T-helper 17 cell (primary cell): ENCODE measurements at places on chromosomes 2 and 18. TPM values are rescaled to one million over a fixed set of nuclear protein-coding genes. Genes with fewer than 3 reads are reported as not detected.

DNA sequence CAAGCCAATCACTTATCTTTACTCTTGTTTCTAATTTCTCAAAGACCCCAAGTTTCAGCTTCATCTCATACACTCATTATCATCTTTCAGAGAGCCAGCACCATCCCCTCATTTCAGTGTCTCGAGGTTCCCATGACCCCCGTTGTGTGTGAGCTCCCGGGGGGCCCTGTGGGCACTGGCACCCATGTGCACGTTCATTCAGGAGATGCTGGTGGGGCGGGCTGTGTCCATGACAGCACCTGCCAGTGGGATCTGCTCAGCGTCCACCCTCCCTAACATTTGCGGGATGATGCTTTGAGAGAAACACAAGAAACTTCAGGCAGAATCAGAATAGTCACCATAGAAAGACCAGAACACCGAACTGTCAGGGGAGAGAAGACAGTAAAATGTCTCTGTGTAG lies 120.5 kb downstream of the MBP start:
- no peaks in the 10 kb centered on the region for H3K27me3 ChIP-seq
- H3K4me1 ChIP-seq = peaks cover 26% of the 10 kb centered on the region
- H3K4me3 ChIP-seq = no peak overlapping the region
- H3K27ac ChIP-seq = peak overlapping the region; percentile 21

- no peaks in the 10 kb centered on the region for H3K36me3 ChIP-seq
- H3K27me3 ChIP-seq = no peaks in the 10 kb centered on the region
- H3K4me3 ChIP-seq = no peak overlapping the region
- no peak overlapping the region for H3K27ac ChIP-seq
- no peak for DNase-seq
Measured at GRCh38 chr18:4267641-4268040, 187.5 kb downstream of the DLGAP1 start.

- H3K4me3 ChIP-seq = peak overlapping the region; percentile 82
- H3K27ac ChIP-seq = peak overlapping the region; percentile 99
- no peak for DNase-seq
- H3K4me1 ChIP-seq = peaks cover 78% of the 10 kb centered on the region
Measured at GRCh38 chr2:233082931-233083755, 23.0 kb downstream of the INPP5D start.

GRCh38 chr2:215631696-215632095 lies 195.8 kb upstream of the FN1 start:
- H3K36me3 ChIP-seq = no peaks in the 10 kb centered on the region
- no peaks in the 10 kb centered on the region for H3K27me3 ChIP-seq
- no peaks in the 10 kb centered on the region for H3K4me1 ChIP-seq
- no peak overlapping the region for H3K4me3 ChIP-seq
- no peak overlapping the region for H3K27ac ChIP-seq

- H3K4me3 ChIP-seq = peak overlapping the region; percentile 15
- peaks cover 4% of the 10 kb centered on the region for H3K36me3 ChIP-seq
- DNase-seq = no peak
- peaks cover 3% of the 10 kb centered on the region for H3K4me1 ChIP-seq
- H3K27me3 ChIP-seq = peaks cover 69% of the 10 kb centered on the region
Measured at GRCh38 chr2:176118601-176119339, 2.2 kb downstream of the HOXD10 start.

GRCh38 chr2:100747551-100747950 lies 72.4 kb upstream of the NPAS2 start:
- H3K27me3 ChIP-seq = peaks cover 23% of the 10 kb centered on the region
- H3K4me3 ChIP-seq = no peak overlapping the region
- H3K36me3 ChIP-seq = peaks cover 2% of the 10 kb centered on the region
- no peak overlapping the region for H3K27ac ChIP-seq
- peaks cover 8% of the 10 kb centered on the region for H3K4me1 ChIP-seq
- no peak for DNase-seq

DNA sequence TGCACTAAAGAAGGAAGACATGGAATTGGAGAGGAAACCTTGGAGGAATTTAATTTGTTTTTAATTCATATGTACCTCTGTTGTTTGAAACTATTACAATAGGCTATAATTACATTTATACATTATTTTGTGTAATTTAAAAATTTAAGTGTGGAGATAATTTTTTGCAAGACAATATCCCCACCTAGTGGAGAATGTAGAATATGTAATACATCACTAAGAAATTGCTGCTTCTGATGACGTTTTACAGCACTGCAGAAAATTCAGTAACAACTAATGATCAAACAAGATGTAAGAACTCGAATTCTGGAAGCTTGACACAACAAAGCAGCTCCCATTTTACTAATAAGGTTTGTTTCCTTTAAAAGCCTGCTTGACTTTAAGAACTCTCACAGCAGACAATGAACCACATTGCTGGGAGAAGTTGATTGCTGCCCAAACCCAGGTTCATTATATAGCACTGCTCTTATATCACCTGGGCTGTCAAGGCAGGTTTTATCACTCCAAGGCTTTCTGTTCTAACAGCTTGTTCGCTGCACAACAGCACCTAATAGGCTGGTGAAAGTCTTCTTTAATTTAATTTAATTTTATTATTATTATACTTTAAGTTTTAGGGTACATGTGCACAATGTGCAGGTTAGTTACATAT lies 53.4 kb downstream of the THADA start:
- no peaks in the 10 kb centered on the region for H3K36me3 ChIP-seq
- H3K4me1 ChIP-seq = peaks cover 7% of the 10 kb centered on the region
- DNase-seq = no peak
- no peak overlapping the region for H3K4me3 ChIP-seq

GRCh38 chr18:8793445-8794155 lies 88.2 kb downstream of the MTCL1 start:
- no peak overlapping the region for H3K27ac ChIP-seq
- no peaks in the 10 kb centered on the region for H3K36me3 ChIP-seq
- DNase-seq = no peak
- peaks cover 6% of the 10 kb centered on the region for H3K4me1 ChIP-seq
- H3K27me3 ChIP-seq = peaks cover 43% of the 10 kb centered on the region

Gene ABCG8
- not detected for total RNA-seq

Gene LIMS3
- not detected for total RNA-seq

Gene PTGR3
- 25.1 TPM for total RNA-seq

DNA sequence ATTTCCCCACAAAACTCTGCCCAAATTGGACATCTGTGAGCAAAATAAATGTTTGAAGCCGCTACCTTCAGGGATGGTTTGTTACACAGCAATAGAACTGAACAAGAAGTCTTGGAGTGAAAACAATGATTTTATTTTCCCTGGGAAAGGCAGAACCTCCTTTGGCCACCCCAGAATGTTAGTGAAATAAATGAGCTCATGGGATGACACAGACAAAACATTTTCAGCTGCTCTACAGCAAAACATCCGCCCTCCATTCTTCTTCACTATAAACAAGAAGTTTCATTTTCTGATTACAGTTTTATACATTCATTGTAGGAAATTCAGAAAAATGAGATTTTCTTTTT lies 4.3 kb upstream of the EFHD1 start:
- no peaks in the 10 kb centered on the region for H3K36me3 ChIP-seq
- peaks cover 5% of the 10 kb centered on the region for H3K4me1 ChIP-seq
- no peak overlapping the region for H3K27ac ChIP-seq
- DNase-seq = no peak

DNA sequence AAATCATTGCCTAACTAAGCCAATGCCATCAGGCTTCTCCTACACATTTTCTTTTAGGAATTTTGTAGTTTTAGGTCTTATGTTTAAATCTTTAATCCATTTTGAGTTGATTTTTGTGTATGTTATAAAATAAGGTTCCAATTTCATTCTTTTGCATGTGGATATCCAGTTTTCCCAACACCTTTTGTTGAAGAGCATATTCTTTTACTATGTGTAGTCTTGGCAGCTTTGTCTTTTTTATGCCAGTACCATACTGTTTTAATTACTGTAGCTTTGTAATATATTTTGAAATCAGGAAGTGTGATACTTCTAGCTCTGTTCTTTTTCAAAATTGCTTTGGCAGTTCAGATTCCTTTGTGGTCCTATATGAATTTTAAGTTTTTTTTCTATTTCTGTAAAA lies 11.0 kb downstream of the FASTKD2 start:
- peaks cover 22% of the 10 kb centered on the region for H3K36me3 ChIP-seq
- H3K4me1 ChIP-seq = peaks cover 26% of the 10 kb centered on the region
- H3K4me3 ChIP-seq = no peak overlapping the region
- DNase-seq = no peak

DNA sequence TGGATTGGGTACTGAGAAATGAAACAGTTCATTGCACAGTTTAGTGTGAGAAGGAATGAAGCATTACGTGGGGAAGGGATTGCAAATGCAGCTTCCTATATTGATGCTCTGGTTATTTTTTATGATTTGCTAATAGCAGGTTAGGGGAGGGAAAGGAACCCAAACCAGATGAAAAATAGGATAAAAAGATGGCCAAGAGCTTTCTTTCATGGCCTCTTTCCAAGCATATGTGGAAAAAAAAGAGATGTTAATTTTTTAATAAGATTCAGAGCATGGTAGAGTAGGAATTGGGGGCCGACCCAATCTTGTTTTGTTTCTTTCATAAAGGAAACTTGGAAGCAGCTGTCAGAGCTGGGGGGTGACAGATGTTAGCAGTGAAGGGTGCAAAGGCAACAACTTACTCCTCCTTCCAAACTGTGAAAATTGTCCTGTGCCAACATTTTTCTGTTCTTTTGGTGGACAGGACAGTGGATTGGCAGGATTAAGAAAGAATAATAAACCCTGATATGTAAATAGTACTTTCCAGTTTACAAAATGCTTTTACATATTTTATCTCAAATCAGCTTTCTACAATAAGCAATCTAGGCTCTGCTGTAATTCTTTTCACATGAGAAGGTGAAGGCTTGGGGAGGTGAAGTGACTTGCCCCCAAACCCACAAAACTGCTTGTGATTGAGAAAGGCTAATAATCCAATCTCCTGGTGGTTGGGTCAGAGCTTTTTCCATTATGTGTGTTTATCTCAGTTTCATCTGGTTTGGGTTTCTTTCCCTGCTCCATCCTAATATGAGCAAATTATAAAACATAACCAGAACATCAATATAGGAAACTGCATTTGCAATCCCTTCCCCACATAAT lies 270.1 kb downstream of the ETAA1 start:
- H3K36me3 ChIP-seq = no peaks in the 10 kb centered on the region
- no peak overlapping the region for H3K27ac ChIP-seq
- H3K4me1 ChIP-seq = no peaks in the 10 kb centered on the region
- no peak overlapping the region for H3K4me3 ChIP-seq
- DNase-seq = no peak

GRCh38 chr2:67782443-67782842 lies 280.4 kb downstream of the C1D start:
- no peak overlapping the region for H3K4me3 ChIP-seq
- no peaks in the 10 kb centered on the region for H3K36me3 ChIP-seq
- no peaks in the 10 kb centered on the region for H3K4me1 ChIP-seq
- H3K27ac ChIP-seq = no peak overlapping the region

DNA sequence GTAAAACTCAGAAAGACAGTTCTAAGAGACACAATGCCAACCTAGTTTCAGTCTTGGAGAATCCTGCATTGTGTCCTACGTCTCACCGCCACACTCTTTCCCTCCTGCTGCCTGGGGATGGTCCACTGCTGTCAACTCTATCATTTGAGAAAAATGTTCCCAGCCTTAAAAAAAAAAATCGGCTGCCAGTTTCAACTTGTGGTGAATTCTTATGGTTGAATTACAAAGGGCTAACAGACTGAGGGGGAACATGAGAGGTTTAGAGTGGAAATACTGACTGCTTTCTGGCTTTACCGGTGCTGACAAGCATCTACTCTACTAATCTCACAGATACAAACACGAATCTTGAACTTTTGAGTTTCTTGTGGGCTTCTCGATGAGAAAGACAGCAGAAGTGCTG lies 74.0 kb downstream of the NAB1 start:
- H3K36me3 ChIP-seq = peaks cover 2% of the 10 kb centered on the region
- peaks cover 32% of the 10 kb centered on the region for H3K27me3 ChIP-seq
- peaks cover 22% of the 10 kb centered on the region for H3K4me1 ChIP-seq
- H3K27ac ChIP-seq = no peak overlapping the region
- no peak for DNase-seq
- peak overlapping the region; percentile 50 for H3K4me3 ChIP-seq

Gene ZBTB7C
- total RNA-seq = not detected

DNA sequence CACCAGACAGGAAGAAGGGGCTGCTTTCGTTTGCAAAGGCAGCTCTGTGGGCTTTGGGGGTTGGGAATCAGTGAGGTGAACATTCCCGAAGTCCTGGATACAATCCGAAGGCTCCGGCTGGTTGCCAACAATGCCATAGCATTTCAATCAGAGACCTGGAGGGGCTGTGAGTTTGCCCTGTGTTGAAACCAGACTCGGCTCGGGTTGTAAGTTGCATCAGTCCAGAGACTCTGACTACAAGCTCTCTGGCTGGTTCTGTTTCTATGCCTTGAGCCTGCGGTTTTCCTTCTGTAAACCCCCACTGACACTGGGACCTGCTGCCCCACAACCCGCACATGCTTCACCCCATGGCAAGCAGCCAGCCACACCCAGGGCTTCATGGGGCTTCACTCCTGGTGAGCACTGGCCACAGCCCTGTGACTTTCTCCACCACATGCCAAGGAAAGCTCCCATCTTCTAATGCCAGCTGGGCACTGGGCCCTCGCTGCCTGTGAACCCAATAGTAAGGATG lies 85.7 kb upstream of the ODC1 start:
- H3K27ac ChIP-seq = no peak overlapping the region
- peaks cover 5% of the 10 kb centered on the region for H3K4me1 ChIP-seq

Gene RNF103
- total RNA-seq = 57.2 TPM

GRCh38 chr2:157931542-157931941 lies 55.4 kb upstream of the ACVR1 start:
- H3K4me1 ChIP-seq = peaks cover 10% of the 10 kb centered on the region
- no peak for DNase-seq
- H3K27ac ChIP-seq = no peak overlapping the region
- peaks cover 3% of the 10 kb centered on the region for H3K36me3 ChIP-seq
- no peaks in the 10 kb centered on the region for H3K27me3 ChIP-seq

- no peaks in the 10 kb centered on the region for H3K4me1 ChIP-seq
- no peaks in the 10 kb centered on the region for H3K36me3 ChIP-seq
- peaks cover 29% of the 10 kb centered on the region for H3K27me3 ChIP-seq
- DNase-seq = no peak
- H3K4me3 ChIP-seq = no peak overlapping the region
- H3K27ac ChIP-seq = no peak overlapping the region
Measured at GRCh38 chr18:45439851-45440645, 175.2 kb upstream of the SLC14A2 start.

Gene NEU2
- total RNA-seq = not detected

Gene COL3A1
- total RNA-seq = not detected

- H3K27ac ChIP-seq = no peak overlapping the region
- H3K4me3 ChIP-seq = no peak overlapping the region
- H3K27me3 ChIP-seq = peaks cover 58% of the 10 kb centered on the region
- DNase-seq = no peak
- no peaks in the 10 kb centered on the region for H3K36me3 ChIP-seq
Measured at GRCh38 chr18:470661-471501, 29.6 kb downstream of the COLEC12 start.

GRCh38 chr2:2853346-2853745 lies 522.3 kb upstream of the MYT1L start:
- no peaks in the 10 kb centered on the region for H3K27me3 ChIP-seq
- no peak overlapping the region for H3K27ac ChIP-seq
- no peaks in the 10 kb centered on the region for H3K4me1 ChIP-seq
- no peak for DNase-seq
- H3K4me3 ChIP-seq = no peak overlapping the region

Gene ZAP70
- 439 TPM for total RNA-seq
